ENCODE measurements at places on chromosomes 13 and 19.

GRCh38 chr13:46687810-46688209, 109.2 kb downstream of the ESD start:
- no peak for DNase-seq

DNA sequence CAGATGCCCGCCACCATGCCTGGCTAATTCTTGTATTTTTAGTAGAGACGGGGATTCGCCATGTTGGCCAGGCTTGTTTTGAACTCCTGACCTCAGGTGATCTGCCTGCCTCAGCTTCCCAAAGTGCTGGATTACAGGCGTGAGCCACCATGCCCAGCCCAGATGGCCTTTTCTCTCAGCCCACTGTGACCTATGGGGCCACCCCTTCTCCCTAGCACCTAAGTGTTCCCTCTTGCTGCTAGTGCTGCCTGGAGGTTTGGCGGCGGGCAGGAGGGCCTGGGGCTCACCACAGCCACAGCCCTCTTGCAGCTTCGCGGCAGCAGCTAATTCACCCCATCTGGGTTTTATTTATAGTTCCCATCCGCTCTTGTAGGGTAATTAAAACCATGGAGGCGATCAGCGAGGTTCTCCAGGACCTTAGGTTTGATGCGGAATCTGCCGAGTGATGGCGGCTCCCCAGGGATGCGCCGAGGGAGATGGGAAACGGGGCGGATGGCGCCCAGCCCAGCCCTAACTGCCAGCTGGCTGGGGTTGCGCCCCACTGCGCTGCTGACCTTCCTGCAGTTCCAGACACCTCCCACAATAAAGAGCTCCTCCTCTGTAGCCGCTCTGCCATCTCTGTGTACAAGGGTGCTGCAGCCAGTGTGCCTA, 3.3 kb downstream of the REX1BD start:
- DNase-seq, result no peak

GRCh38 chr13:33367926-33368325, 82.4 kb upstream of the STARD13 start:
- DNase-seq, result peak; percentile 85

GRCh38 chr13:92175330-92175729, 776.9 kb downstream of the GPC5 start:
- DNase-seq, result peak; percentile 80

DNA sequence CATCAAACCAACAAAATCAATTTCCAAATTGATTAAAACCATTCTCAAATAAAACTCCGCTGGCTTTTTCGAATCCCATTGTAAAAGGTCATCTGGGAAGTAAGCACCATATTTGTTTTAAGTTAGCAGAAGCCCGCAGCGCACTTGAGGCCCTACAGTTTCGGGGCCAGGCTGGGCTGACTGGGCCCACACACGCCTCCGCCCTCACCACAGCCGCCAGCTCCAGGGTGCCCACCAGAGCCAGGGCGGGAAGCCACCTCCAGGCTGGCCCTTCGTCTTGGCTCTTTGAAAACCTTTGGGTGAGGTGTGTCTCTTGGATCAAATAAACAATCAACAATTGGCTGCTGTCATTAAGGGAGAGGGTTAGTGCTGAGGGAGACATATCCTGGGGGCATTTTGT, 133.3 kb downstream of the SOX1 start:
- no peak for DNase-seq

GRCh38 chr19:54574527-54575056, 1.0 kb downstream of the LILRA2 start:
- DNase-seq, result no peak

DNA sequence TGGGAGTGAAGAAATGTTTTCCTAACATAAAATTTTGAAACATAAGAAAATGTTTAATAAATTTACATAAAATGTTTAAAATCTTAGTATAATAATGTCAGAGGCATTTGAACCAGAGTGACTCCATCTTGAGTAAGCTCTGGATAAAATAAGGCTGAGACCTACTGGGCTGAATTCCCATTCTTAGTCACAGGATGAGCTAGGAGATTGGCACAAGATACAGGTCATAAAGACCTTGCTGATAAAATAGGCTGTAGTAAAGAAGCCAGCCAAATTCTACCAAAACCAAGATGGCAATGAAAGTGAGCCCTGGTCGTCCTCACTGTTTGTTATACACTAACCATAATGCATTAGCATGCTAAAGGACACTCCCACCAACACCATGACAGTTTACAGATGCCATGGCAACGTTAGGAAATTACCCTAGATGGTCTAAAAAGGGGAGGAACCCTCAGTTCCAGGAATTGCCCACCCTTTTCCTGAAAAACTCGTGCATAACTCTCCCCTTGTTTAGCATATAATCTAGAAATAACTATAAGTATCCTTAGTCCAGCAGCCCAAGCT, 1184.0 kb downstream of the UQCRFS1 start:
- DNase-seq, result no peak

DNA sequence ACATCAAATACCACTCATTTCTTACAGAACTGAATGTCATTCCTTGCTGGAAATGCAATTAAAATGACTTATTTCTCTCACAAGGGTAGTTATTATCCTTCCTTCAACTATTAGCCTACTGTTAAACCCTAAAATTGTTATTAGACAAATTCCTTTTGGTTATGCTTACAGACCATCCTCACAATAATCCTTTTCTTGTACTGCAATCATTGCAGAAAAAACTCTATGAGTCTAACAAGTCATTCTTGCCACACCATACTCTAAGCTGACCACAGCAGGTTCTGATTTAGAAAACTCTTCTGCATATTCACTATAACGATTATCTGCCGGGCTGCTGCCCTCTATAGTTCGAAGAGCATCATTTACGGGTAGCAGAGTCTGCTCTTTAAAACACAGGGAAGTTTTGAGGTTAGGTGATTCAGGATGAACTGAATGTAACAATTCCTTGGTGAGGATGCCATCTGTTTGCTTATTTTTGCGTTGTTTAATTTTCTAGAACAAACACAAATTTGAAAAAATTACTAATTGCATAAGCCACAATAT, 38.2 kb downstream of the MTMR6 start:
- no peak for DNase-seq

DNA sequence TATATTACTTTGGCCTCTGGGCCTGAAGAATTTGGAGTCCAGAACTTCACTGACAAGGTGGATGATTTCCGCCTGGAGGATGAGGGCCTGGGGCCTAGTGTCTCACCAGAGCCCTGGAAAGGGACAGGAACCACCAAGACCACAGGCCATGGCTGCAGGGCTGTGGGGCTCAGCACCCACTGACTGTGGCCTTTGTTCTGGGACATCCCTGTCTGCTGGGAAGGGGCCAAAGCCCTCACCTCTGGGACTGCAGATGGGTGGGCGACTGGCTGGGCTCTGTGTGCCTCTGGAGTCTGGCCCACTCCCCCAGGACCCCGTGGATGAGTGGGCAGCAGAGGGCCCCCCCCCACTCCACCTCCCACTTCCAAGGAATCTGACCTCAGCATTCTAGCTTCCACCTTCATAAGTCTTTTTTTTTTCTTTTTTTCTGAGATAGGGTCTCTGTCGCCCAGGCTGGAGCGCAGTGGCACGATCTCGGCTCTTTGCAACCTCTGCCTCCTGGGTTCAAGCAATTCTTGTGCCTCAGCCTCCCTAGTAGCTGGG, 20.3 kb downstream of the CHST8 start:
- no peak for DNase-seq

GRCh38 chr13:23644126-23644419, 73.9 kb downstream of the TNFRSF19 start:
- no peak for DNase-seq

GRCh38 chr13:59318320-59318930, 845.3 kb downstream of the DIAPH3 start:
- DNase-seq, result peak; percentile 64

DNA sequence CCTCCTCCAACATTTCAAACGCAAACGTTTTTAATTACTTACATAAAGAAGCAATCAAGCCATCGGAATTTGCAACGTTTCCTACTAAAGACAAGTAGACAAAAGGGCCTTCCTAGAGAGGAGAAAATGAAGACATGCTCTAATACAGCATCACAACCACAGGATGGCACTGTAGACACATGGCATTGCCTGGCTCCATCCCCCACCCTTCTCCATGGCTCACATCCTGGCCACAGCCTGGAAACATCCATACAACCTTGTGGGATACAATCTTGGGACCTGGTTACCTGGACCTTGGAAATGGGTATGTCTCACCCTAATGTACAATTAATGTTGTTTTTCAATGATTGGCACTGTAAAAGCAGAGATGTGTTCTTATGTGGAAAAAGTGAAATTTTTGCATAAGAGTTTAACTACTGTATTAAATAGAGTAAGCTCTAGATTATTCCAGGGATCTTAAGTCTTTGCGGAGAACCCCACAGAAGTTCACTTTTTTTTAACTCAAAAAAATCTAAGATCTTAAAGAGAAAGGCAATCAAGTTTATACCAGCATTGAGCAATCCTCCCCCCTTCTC, 21.5 kb downstream of the EBPL start:
- DNase-seq, result peak; percentile 72

GRCh38 chr13:77519808-77520207, 15.7 kb upstream of the SCEL start:
- no peak for DNase-seq

DNA sequence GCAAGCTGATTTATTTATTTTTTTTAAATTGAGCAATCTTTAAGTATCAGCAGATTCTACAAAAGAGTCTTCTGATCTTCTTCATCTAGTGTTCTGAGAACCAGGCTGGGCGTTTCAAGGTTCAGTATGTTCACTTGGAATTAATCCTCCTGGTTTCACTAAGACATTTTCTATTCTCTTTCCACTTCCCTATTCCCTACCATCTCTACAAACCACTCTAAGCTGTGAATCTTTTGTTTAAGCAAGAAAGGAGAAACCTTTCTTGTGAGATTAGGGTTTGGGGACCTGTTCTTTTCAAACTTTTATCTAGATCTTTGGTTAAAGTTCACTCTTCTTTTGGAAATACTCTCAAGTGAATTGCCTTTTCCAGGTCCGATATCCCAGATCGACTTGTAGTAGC, 59.3 kb downstream of the URI1 start:
- no peak for DNase-seq

- DNase-seq, result no peak
These were observed 39.6 kb downstream of the CYP2B6 start for GRCh38 chr19:41030651-41031050.

- no peak for DNase-seq
These were observed 1446.8 kb downstream of the UQCRFS1 start for GRCh38 chr19:27765912-27766725.

- no peak for DNase-seq
These were observed 551.6 kb downstream of the MYO16 start for GRCh38 chr13:109180905-109181425.

- no peak for DNase-seq
These were observed 79.0 kb upstream of the SLC7A1 start for GRCh38 chr13:29674532-29674931.

GRCh38 chr19:37413313-37414084, 42.6 kb downstream of the ZNF527 start:
- peak; percentile 9 for DNase-seq

- DNase-seq, result peak; percentile 46
These were observed 33.8 kb upstream of the SGCG start for GRCh38 chr13:23146811-23147625.

- no peak for DNase-seq
These were observed 14.9 kb downstream of the DPF1 start for GRCh38 chr19:38209152-38209551.

Data from Kasumi-1 (cell line).